ENCODE measurements at places on chromosomes 2 and 18.

DNA sequence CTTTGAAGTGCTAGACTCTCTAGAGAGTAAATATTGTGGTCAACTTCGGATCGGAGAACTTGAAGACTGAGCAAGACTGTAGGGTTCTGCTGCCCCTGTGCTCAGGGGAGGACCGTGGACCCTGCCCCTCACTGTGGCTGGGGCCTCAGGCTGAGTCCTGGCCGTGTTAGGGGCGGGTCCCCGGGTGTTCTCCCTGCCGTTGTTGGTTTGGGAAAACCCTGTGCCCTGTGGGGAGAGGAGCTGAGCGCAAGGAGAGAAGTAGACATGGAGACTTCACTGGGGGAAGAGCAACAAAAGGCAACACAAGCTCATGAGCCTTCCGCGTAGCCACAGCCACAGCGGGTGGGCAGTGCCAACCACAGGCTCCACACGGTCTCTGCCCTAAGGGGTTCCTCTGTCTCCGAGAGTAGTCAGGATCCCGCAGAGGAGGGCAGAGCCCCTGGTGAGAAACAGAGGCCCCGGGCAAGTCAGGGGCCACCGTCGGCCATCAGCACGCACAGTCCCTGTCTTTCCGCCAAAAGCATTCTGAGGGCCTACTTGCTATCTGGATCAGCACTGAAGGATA lies 53.1 kb downstream of the NTSR2 start:
- no peak for DNase-seq

GRCh38 chr18:76315722-76316230 lies 179.3 kb downstream of the ZNF516 start:
- no peak for DNase-seq

DNA sequence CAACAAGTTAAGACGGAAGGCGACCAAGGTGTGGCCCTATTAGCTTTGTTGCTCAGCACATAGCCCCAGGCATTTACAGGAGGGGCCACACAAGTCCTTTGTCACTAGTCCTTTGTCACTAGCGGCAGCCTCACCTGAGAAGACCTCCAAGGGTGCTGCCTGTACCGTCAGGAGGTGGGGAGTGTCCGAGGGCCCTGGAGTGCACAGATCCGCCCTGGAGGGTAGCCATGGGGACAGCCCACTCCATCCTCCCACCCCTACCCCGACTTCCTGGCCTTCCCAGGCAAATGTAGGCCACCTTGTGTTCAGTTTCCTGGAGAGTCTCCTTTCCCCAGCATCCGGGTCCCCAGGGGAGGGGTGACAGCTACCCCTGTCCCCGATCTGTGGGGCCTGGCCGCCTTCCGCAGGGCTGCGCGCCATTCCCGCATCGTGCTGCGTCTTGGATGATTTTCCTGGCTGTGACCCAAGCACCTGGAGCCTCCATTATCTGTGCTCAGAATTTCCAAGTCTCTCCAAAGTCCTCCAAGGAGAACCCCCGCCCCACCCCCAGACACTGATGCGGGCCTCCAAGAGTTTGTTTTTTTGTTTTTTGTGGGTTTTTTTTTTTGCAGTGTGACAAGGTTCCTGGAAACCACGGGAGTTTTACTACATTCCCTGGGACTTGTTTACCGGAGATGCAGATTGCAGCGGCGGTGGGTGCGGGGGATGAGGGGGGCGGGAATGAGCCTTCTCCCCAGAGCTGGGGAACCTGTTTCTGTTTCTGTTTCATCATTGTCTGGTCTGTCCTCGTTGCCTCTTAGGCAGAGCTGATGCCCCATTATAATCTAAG lies 28.6 kb downstream of the TEX44 start:
- DNase-seq, result no peak

- no peak for DNase-seq
Measured at GRCh38 chr2:233844836-233845235, 9.5 kb downstream of the HJURP start.

- DNase-seq, result no peak
Measured at GRCh38 chr2:28240937-28241336, 151.7 kb upstream of the FOSL2 start.

GRCh38 chr2:232635820-232636219 lies 2.4 kb downstream of the EFHD1 start:
- no peak for DNase-seq

- no peak for DNase-seq
Measured at GRCh38 chr18:57595347-57595746, 8.8 kb upstream of the FECH start.

- no peak for DNase-seq
Measured at GRCh38 chr2:33437815-33438214, 38.6 kb upstream of the RASGRP3 start.

DNA sequence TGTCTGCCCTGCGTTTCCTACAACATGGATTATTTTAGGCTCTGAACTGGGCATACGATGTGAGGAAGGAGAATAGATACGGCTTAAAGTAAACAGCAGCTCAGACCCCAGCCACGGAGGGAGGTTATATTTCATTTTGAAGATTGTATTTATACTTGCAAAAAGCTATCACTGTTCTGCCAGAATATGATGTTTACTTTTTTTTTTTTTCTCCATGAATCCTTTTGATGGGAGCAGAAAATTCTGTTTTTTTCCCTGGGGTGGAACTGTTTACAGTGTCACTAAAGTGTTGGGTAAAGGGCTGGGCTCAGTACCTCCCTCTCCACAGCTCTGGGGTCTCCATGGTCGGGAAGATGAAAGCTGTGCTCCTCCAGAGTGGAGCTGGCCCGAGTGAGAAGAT lies 13.1 kb downstream of the PCARE start:
- DNase-seq, result no peak

GRCh38 chr18:26777351-26778053 lies 88.0 kb downstream of the AQP4 start:
- no peak for DNase-seq

- no peak for DNase-seq
Measured at GRCh38 chr2:172993139-172993538, 82.5 kb upstream of the MAP3K20 start.

DNA sequence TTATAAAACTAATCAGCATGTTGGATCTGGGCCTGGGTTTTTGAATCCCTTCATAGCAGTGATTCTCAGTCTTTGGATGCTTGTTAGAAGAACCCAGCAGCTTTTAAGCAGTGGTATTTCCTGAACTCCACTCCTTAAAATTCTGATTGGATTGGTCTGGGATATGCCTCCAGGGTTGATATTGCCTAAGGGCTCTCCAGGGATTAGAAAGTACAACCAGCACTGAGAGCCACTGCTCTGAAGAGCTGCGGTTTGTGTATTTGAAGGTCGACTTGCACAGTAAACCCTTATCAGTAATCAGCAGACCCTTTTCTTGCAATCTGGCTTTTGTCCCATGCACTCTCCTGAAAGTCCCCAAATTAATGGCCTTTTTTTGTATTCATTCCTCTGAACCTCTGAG lies 17.0 kb upstream of the RBMS1 start:
- DNase-seq, result no peak

- DNase-seq, result no peak
Measured at GRCh38 chr2:51657849-51658248, 625.9 kb upstream of the NRXN1 start.

- peak; percentile 25 for DNase-seq
Measured at GRCh38 chr18:45197526-45197970, 417.7 kb upstream of the SLC14A2 start.

DNA sequence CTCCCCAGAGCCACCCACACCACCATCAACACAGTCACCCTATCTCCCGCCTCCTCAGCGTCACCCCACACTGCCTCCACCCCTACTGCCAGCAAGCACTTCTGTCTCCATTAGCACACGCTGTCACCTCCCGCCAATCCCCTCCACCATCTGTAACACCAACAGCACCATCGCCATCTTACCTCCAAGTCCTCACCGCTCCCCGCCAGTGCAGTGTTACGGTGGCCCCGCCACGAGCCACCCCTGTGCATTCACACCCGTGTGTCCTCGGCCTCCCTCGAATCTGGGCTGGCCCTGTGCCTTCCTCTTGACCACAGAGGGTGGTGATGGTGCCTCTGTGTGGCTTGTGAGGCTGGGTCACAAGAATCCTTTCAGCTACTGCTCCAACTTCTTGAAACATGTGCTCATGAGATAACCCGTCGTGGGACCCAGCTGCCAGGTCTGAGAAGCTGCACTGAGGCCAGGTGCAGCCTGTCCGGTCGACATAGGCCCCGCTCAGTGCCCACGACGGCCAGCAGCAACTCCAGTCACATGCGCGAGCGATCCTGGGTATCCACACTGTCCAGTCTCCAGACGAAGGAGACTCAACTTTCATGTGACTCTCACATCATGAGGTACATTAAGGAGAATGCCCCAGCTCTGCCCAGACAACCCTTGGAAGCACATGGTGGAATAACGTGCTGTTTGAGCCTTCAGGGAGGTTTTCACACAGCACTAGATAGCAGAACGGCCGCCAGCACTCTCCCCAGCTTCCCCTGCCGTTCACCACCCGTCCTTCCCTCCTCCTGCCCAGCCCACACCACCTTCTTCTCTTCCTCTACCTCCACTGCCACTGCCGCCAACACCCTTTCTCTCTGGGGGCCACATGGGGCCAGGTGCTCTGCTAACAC lies 72.6 kb upstream of the ASB18 start:
- no peak for DNase-seq

DNA sequence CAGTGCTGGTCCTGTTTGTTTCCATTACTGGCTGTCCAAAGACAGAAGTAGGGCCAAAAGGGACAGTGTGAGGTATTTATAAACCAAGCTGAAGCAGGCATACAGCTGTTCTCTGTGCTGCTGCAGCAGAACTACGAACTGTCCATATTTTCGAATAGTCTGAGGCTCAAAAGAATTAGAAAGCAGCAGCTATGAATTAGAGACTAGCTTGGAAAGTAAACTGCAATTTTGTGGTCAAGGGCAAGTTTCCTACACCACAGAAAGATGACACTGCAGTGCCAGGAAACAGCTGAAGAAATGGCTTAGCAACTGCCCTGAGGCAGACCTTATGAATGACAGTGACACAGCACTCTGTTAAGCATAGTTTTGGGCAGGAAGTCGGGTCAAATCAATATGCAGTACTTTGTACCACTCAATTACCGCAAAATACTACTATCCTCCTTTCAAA lies 125.3 kb downstream of the TMEM131 start:
- DNase-seq, result peak; percentile 5

DNA sequence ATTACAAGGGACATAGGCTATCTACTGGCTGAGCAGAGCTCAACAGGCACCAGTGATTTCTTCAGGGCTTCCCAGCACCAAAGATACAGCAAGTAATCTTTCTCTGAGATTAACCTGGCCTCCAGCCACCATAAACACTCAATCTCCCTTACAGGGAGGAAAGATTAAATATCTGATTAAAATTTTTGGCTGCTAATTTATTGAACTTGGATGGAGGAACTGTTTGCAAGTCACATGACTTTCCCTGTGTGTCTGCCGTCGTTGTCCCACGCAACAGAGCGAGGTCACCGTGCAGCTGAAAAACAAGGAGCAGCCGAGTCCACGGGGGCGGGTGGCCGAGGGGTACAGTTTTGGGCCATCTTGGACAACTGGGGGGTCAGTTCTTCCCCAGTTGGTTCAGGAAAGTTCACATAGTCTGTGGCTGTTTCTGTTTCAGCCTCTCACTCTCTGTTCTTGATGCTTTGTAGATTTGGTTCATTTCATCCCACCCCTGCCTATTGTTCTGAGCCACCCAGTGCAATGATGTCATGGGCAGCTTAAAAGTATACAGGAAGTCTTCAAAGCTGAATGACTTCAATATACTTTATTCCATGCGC lies 186.8 kb upstream of the CTAGE1 start:
- DNase-seq, result no peak

- no peak for DNase-seq
Measured at GRCh38 chr18:58128381-58129374, 84.7 kb downstream of the NEDD4L start.

GRCh38 chr2:133072837-133073694 lies 403.1 kb upstream of the LYPD1 start:
- no peak for DNase-seq

DNA sequence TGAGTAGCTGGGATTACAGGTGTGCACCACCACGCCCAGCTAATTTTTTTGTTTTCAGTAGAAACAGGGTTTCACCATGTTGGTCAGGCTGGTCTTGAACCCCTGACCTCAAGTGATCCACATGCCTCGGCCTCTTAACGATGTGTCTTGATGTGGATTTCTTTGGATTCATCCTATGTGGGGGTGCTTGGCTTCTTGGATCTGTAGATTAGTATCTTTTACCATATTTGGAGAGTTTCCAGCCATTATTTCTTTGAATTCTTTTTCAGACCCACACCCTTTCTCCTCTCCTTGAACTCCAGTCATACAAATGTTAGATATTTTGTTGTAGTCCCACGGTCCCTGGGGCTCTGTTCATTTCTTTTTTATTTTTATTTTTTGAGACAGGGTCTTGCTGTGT lies 6.8 kb upstream of the TOGARAM2 start:
- no peak for DNase-seq

DNA sequence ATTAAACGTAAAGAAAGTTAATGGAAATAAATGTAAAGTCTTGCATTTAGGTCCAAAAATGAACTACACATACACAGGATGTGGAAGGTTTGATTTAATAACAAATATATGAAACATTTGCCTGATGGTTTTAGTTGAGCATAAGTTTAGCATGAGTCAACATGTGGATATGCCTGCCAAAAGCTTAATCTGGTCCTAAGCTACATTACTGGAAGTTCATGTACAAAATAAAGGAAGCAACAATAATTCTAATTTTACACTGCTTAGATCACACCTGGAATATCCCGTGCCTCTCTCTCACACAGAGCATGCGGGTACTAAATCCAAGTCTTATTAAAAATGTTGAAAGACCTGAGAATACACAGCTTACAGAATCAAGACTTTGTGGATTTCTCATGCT lies 276.5 kb upstream of the NRP2 start:
- no peak for DNase-seq
